ENCODE measurements at places on chromosomes 3 and 15. TPM values are rescaled to one million over a fixed set of nuclear protein-coding genes. Genes with fewer than 3 reads are reported as not detected.

The SPINK8 gene
- total RNA-seq: not detected

The EFCAB12 gene
- total RNA-seq: 0.27 TPM

The KCNH8 gene
- 0.54 TPM for total RNA-seq

The ATP13A5 gene
- total RNA-seq: not detected

The ST3GAL6 gene
- 2.7 TPM for total RNA-seq
